ENCODE measurements at places on chromosomes 16 and 17.

- peak; percentile 83 for DNase-seq
Observed at GRCh38 chr17:77308861-77309726, 168.3 kb downstream of the SEC14L1 start.

DNA sequence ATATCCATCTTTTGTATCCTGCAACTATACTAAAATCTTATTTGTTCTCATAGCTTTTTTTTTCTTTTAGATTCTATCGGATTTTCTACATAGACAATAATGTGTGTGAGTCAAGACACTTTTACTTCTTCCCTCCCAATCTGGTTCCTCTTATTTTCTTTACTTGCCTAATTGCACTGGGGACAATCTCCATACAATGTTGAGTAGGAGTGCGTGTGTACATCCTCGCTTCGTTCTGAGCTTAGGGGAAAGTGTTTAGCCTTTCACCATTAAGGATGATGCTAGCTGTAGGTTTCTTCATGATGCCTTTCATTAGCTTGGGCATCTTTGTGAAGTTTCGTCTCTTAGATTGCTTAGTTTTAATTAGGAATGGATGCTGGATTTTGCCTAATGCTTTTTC, 2.9 kb downstream of the SPATA32 start:
- DNase-seq: peak; percentile 61

GRCh38 chr16:69143116-69143515, 10.7 kb downstream of the UTP4 start:
- no peak for DNase-seq

- DNase-seq: peak; percentile 6
Observed at GRCh38 chr17:10879190-10879836, 41.4 kb upstream of the PIRT start.

GRCh38 chr17:74041869-74042640, 161.4 kb upstream of the RPL38 start:
- no peak for DNase-seq

DNA sequence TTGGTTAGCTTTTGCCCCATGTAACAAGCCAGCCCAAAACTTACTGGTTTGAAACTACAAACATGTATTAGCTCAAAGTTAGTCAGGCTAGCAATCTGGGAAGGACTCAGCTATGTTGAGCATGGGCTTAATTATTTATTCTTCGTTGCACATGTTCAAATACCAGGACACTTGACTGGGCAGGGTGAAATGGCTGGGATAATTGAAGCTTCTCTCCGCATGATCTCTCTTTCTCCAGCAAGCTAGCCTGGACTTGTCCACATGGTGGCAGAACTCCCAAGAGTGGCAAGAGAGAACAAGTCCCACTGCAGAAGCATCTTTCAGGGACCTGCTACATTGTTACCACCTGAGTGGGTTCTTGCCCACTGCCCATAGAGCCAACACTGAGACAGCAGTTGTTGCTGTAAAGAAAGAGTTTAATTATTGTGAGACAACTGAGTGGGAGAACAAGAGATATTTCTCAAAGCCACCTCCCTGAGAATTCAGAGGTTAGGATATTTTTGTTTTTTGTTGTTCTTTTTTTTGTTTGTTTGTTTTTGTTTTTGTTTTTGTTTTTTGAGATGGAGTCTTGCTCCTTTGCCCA, 16.8 kb upstream of the ATF7IP2 start:
- no peak for DNase-seq

DNA sequence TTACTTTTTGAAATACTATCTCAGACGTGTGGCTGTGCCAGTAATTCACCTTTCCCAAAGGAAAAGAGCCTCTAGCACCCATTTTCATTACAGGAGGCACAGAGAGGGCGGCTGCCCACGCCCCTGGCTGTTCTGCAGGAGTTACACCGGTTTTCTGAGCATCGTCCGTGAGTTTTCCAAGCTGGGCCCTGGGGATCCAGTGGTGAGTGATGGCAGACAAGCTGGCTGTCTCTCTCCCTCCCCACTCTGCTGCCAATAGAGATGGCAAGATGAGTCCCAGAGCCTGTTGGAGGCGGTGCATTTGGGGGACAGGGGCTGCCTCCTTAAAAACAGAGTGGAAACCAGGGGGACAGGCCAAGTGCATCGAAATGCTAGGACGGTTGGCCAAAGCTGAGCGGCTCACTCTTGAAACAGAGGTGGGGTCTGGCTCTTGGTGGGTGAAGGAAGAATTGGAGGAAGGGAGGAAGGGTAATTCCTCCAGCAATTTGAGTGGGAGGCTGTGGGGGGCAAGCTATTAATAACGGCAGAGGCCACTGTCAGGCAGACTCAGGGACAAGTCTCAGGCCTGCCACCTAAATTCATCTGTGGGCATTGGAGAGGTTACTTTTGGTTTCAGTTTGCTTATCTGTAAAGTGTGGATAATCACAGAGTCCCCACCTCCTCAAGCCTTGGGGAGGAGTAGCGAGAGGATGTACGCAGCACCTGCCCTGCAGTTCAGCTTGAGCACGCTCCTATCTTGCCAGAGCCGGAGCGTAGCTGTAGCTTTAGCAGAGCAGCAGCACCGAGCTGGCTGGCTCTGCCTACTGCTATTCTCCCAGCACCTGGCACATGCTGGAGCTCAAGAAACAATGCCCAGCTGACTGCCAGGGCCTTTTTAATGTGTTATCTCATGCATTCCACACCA, 7.5 kb upstream of the NOS2 start:
- DNase-seq: peak; percentile 47

DNA sequence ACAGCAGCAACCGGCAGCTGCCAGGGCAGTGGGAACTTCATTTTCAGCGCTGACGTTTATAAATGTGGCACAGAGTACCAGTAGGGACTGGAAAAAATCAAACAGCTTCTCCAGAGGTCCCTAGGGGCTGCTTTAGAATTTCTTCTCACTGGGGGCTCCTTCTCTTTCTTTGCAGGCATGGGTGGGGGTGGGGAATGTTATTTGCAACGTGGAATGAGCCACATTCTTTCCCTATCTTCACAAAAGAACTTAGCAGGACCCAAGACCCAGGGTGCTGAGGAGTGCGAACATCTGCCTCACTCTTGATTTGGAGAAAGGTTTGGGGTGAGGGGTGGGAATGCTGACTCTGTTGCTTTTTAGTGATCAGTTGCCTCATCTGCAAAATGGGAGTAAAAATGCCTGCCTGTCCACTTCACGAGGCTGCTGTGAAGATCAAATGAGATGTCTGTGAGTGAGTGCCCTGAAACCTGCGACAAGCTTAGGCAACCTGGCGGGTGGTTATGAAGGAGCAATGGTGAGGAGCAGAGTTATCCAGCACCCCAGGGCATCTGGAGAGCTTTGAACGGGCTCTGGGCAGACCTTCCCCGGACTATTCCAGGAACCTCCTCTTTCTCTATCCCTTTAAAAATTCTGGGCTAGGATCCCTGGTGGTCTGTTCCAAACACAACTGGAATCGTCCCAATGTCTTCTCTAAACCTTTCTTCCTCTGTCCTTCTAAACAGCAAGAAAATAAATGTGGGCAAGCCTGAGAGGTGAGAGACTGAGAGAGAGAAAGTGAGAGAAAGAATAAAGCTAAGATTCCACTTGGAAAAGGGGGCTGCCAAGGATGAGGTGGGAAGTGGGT, 10.7 kb upstream of the PIPOX start:
- DNase-seq: no peak
